ENCODE measurements at places on chromosomes 3 and 15.

GRCh38 chr15:68389936-68390817 lies 41.8 kb downstream of the ITGA11 start:
- H3K27me3 ChIP-seq: peaks cover 31% of the 10 kb centered on the region
- no peaks in the 10 kb centered on the region for H3K4me1 ChIP-seq
- no peak overlapping the region for H3K27ac ChIP-seq
- DNase-seq: peak; percentile 4
- no peak overlapping the region for H3K4me3 ChIP-seq
- H3K36me3 ChIP-seq: no peaks in the 10 kb centered on the region

GRCh38 chr15:52031556-52031955 lies 12.5 kb downstream of the MAPK6 start:
- H3K36me3 ChIP-seq: peaks cover 37% of the 10 kb centered on the region
- H3K4me3 ChIP-seq: no peak overlapping the region
- peaks cover 19% of the 10 kb centered on the region for H3K4me1 ChIP-seq
- DNase-seq: no peak
- no peaks in the 10 kb centered on the region for H3K27me3 ChIP-seq

DNA sequence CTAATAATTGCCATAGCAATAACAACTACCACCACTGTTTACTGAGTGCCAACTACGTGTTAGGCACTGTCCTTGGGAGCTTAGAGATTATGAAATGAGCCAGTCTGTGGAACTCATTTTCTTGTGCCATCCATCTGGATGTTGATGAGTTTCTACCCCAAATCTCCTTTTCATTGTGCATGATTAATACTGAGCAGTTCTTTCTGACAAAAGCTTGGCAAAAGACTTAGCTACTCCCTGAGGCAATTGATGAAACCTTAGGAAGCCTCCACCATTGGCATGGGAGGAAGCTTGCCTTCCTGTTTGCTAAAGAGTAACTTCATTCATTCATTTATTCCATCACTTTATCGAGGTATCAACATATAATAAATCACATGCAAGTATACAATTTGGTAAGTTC lies 39.8 kb downstream of the PRICKLE2 start:
- no peak overlapping the region for H3K27ac ChIP-seq
- no peak overlapping the region for H3K4me3 ChIP-seq
- peaks cover 3% of the 10 kb centered on the region for H3K27me3 ChIP-seq
- no peaks in the 10 kb centered on the region for H3K36me3 ChIP-seq
- H3K4me1 ChIP-seq: no peaks in the 10 kb centered on the region

- no peak overlapping the region for H3K27ac ChIP-seq
- H3K4me1 ChIP-seq: no peaks in the 10 kb centered on the region
- H3K27me3 ChIP-seq: no peaks in the 10 kb centered on the region
- DNase-seq: no peak
Measured at GRCh38 chr3:60424942-60425341, 826.3 kb downstream of the FHIT start.

- H3K4me1 ChIP-seq: no peaks in the 10 kb centered on the region
- no peak for DNase-seq
- no peak overlapping the region for H3K27ac ChIP-seq
- no peaks in the 10 kb centered on the region for H3K36me3 ChIP-seq
- H3K4me3 ChIP-seq: no peak overlapping the region
Measured at GRCh38 chr3:148023994-148024393, 614.8 kb downstream of the ZIC1 start.

DNA sequence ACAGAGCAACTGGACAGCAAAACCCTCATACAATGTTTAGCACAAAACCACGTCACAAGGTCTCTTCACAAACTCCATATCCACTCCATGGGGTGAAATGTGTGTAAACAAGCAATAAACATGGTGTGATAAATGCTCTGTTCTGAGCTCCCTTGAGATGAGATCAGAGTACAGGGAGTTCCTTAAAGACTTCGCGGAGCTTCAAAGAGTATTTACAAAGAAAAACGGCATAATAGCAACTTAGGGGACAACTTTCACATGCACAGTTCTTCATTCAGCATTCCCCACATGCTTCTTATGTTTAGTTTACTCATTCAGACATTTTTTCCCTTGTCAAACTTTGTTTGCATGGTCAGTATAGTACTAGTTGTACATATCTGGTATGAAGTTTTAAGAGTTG lies 52.5 kb upstream of the SUCLG2 start:
- H3K4me1 ChIP-seq: peaks cover 8% of the 10 kb centered on the region
- no peak overlapping the region for H3K27ac ChIP-seq
- H3K27me3 ChIP-seq: no peaks in the 10 kb centered on the region
- H3K4me3 ChIP-seq: no peak overlapping the region

DNA sequence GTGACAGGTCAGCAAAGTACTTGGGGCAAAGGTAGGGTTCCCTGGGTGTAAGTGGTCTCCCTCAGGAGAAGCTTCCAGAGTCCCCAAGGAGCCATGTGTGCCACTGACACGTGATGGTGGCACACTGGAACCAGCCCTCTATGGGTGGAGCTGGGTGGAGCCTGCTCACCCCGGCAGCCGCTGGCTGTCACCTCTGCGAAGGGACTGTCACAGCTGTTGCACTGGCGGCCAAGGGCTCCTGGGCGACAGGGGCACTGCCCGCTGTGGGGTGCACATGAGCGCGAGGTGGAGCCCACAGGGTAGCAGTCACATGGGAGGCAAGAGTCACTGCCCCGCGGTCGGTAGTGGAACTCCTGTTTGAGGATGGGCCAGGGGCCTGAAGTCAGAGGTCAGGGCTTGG lies 12.0 kb downstream of the CELSR3 start:
- H3K4me1 ChIP-seq: peaks cover 5% of the 10 kb centered on the region
- no peaks in the 10 kb centered on the region for H3K27me3 ChIP-seq
- H3K4me3 ChIP-seq: no peak overlapping the region

DNA sequence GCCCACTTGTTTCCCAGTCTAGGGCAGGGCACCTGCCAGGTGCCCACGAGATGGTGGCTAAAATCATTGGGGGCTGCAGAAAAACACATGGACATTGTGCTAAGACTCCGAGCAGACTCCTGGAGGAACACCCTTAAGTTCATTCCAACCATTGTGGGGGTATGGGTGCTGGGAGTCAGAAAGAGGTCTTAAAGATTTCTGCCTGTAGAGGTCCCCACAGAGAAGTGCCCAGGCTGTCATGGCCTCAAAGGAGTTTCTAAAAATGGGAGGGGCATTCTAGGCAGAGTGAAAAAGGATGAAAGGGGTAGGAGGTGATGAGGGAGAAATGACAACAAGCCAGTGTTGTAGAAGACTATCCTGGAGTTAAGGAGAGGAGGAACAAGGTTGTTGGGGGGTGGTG lies 17.1 kb downstream of the RBP1 start:
- H3K4me3 ChIP-seq: no peak overlapping the region
- H3K36me3 ChIP-seq: no peaks in the 10 kb centered on the region
- H3K4me1 ChIP-seq: no peaks in the 10 kb centered on the region
- H3K27me3 ChIP-seq: no peaks in the 10 kb centered on the region
- H3K27ac ChIP-seq: no peak overlapping the region
- no peak for DNase-seq

- no peaks in the 10 kb centered on the region for H3K36me3 ChIP-seq
- H3K27ac ChIP-seq: no peak overlapping the region
- no peaks in the 10 kb centered on the region for H3K4me1 ChIP-seq
- DNase-seq: no peak
Measured at GRCh38 chr3:75171630-75172230, 492.4 kb upstream of the FRG2C start.

DNA sequence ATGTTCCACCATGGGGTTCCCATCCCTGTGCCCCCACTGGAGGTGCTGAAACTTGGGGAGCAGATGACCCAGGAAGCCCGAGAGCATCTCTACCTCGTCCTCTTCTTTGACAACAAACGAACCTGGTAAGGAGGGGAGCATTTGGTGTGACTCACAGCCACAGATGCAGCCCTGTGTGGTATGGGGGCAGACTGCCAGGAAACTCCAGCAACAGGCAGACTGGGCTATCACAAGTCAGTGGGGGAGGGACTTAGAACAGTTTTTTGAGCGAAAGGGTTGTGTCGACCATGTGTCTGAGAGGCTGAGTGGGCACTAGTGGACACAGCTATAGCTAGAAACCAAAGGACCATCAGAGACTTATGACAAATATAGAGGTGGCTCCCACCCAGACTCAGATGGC lies 3.4 kb upstream of the OGG1 start:
- no peak overlapping the region for H3K27ac ChIP-seq
- peaks cover 76% of the 10 kb centered on the region for H3K36me3 ChIP-seq
- no peak overlapping the region for H3K4me3 ChIP-seq
- H3K4me1 ChIP-seq: peaks cover 24% of the 10 kb centered on the region
- no peaks in the 10 kb centered on the region for H3K27me3 ChIP-seq
- DNase-seq: no peak

- H3K4me3 ChIP-seq: peak overlapping the region; percentile 98
- H3K36me3 ChIP-seq: peaks cover 41% of the 10 kb centered on the region
- H3K27me3 ChIP-seq: no peaks in the 10 kb centered on the region
- peak overlapping the region; percentile 95 for H3K27ac ChIP-seq
- H3K4me1 ChIP-seq: peaks cover 35% of the 10 kb centered on the region
Measured at GRCh38 chr3:179348325-179349013, 960 bp downstream of the MFN1 start.

- DNase-seq: no peak
- H3K27me3 ChIP-seq: peaks cover 15% of the 10 kb centered on the region
- no peaks in the 10 kb centered on the region for H3K36me3 ChIP-seq
- no peaks in the 10 kb centered on the region for H3K4me1 ChIP-seq
- no peak overlapping the region for H3K27ac ChIP-seq
- no peak overlapping the region for H3K4me3 ChIP-seq
Measured at GRCh38 chr15:71612869-71613268, 197.5 kb upstream of the NR2E3 start.
